Activated CD4-positive, alpha-beta T cell treated with anti-CD3 and anti-CD28 coated beads for 24 hours (primary cell): ENCODE measurements at places on chromosomes 12 and 14.

DNA sequence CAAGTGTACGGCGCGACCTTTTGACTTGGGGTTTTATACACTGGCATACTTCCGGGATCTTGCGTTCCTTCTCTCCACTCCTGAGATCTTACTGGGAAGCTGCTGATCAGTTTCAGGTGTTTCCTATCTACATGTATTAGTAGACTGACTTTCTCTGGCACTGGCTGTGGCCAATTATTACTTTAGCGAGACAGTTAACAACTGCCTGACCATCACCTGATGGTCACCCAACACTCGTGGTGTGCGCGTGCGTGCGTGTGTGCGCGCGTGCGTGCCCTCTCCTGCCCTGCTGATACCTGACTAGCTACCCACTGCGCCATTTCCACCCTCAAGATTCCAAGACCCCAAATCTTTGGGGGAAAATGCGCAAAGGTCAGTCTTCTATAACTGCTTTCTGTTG is 249.9 kb downstream of the AEBP2 start:
- DNase-seq, result no peak

DNA sequence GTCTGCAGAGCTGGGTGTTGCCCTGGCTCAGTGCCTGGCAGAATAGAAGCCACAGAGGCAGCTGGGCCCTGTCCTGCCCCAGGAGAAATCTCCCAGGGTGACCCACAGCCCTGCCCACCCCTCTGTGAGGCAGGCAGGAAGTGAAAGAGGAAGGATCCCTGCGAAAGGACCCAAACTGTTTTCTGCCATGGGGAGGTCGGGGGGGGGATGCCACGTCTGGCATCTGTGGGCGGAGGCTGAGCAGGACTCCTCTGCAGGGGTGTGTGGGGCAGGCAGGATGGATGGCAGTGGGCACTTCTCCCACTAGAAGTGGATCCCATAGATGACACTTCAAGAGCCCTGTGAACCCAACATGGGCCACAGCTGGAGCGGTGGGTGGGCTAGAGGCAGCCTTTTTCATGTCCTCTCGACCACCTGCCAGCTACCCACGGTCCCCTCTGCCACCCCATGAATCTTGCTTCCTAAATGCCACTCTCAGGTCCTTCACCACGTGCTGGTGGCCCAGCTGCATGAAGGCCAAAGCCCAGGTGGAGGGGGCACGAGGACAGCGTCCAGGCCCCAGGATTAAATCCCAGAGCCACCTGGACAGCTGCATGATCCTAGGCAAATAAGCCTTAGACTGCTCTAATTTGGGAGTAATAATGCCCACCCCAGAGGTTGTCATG is 3.6 kb downstream of the PAPLN start:
- no peak for DNase-seq

DNA sequence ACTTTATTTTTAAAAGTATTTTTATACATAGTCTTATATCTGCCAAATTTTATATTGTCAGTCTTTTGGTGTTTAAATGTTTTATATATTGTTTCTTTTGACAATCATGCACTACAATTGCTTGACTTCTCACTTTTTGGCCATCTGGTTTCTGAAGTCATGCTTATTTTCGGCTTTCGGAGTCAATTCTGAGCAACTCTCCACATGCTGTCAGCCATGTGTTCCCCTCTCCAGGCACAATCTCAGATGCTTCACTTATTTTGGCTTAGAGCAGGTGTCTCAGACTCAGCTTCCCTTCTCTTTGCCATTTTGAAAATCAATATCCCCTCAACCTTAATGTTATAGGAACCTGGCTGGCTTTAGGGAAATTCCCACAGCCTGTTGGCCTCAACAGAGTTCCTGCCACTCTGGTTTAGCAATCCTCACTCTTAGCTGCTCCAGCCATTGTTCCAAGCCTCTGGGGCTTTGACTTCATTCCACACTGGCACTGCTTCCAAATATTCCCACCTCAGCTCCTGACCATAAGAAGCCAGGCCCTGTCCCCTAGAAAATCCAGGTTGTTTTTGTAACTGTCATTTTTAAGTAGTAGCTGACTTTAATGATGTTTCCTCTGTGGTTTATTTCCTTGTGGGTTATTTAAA is 125.5 kb upstream of the FAR2 start:
- no peak for DNase-seq

GRCh38 chr12:32558903-32559302 is 120.2 kb upstream of the DNM1L start:
- DNase-seq, result no peak

- no peak for DNase-seq
These were observed 212.8 kb downstream of the CACNA1C start for GRCh38 chr12:2265461-2266167.

DNA sequence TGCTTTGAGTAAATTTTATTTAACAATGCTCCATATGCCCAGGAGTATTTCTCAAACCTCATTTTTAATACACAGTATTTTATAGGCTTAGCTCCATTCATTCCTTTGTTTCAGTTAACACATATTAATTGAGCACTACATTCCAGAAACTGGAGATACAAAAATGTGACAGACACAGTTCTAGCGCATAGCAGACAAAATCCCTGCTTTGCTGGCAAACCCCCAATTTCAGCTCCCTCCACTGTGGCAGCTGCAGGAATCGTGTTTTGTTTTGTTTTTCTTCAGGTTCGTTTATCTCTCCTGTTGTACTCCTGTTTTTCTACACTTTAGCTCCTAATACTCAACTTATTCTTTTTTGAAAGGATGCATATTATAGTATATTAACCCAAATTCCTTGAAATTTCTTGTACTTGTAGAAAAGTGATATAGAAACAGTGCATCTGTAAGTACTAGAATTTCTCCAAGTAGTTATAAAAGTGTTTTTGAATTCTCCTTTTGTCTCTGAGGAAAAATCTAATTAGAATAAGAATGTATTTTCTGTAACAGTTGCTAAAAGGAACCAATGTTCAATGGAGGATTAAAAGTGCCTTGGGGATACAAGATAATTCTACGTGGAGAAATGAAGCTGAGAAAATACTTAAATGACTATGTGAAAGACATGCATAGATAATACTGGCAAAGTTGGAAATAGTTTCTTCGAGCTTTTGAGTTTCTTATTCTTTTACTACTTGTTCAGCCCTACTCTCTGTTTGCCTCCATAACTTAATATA is 6.4 kb upstream of the RAB21 start:
- DNase-seq, result no peak

DNA sequence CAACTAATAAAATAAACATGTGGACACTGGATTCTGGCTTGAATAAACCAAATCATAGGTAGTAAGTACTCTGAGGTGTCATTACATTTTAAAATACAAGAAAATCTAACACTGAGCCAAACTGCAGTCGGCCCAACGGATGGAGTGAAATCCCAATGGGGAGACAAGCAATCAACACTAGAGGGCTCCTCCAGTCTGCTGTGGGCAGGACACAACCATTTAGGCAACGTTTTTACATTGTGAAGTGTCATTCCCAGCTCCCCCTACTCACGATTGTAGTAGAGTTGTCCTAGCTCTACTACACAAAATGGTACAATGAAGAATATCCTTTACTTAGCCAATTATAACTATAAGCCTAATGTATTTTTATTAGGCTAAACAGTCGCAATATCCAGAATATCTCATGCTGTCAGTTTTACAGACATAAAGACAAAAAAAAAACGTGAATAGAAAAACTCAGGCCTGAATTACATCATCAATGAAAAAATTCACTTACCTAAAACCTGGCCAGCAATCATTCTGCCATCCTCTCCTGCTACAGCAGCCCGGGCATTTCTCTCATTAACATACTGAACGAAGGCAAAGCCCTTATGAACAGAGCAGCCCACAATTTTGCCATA is 35.7 kb downstream of the HNRNPC start:
- DNase-seq, result no peak

DNA sequence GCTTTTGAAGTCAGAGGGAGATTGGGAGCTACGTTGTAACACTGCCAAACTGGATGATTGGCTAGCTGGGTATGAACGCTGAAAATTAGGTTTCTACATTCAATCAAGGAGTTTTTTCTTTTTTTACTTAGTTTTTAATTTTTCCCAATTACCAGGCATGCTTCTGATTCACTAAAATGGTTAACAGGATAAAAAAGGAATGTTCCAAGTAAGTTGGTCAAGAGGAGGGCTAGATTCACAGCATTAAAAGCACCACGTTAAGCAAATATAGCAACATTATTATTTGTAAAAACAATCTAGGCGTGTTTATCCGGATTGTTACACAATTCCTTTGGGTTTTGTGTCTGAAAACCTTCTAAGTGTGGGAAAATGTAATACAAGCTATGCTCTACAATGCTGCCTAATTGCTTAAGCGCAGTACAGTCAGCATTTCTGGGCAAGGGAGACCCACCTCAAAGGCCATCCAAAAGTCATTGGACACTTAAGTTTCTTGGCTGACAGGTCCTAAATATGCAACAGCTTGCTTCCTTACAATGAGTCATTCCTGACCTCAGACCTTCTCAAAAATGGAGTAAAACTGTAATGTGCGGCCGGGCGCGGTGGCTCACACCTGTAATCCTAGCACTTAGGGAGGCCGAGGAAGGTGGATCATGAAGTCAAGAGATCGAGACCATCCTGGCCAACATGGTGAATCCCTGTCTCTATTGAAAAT is 1.2 kb downstream of the RPLP0 start:
- DNase-seq, result no peak

GRCh38 chr14:51818748-51819380 is 41.5 kb upstream of the GNG2 start:
- DNase-seq, result no peak

DNA sequence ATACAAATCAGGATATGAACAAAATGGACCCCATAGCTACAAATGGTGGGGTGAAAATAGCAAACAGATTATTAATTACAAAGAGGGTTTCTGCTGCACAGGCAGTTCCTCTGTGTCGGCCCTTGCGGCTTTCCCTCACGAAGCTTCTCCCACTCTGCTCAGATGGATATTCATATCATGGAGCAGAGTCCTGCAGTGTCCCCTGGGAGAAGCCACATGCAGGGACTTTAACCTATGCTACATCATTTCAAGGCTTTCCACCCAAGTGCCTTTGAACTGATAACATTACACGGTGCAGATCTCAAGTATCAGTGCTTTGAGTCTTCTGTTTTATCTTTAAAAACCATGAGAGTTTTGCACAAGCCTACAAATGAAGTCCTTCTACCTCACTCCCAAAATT is 229.1 kb downstream of the PPM1H start:
- DNase-seq, result no peak

DNA sequence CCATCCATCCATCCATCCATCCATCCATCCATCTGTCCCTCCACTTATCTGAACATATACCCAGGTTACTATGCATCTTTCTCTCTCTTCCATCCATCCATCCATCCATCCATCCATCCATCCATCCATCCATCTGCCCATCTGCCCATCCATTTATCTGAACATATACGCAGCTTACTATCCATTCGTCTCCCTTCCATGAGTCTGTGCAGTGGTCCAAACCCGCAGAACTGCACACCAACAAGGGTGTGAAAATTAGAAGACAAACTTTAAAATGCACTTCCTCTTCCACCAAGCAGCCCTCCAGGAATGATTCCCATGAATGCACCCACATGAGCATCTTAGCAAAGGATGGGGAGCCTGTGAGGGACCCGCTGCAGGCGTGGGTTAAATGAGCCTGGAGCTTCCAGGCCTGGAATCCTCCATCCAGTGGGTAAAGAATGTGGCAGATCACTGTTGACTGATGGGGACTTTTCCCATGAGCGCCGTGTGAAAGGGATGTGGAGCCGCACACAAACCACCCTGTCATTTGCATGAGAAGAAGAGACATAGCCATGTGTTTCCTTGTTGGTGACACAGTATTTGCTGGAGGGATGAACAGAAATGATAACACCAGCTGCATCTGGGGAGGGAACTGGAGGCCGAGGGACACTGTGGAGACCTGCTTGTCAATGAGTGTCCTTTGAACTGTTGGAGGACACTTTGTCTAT is 376.6 kb downstream of the ADGRD1 start:
- no peak for DNase-seq

GRCh38 chr12:113727651-113728061 is 238.5 kb downstream of the RBM19 start:
- DNase-seq, result no peak

DNA sequence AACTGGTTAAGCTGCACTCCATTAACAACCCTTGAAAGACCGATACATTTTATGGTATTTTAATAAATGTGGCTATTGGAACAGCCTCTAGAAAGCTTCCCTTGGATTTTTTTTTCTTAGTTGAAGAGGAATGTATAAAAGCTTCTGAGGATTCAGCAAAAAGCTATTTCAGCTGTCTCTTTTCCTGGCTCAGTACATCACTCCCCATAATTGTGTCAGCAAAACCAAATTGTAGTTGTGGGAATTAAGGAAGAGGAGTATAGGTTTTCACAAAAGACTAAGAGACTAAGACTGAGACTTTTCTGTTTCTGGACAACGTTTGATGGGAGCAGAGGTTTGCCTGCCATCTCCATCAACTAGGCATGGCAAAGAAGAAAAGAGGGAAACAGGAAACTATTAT is 106.5 kb downstream of the C12orf50 start:
- no peak for DNase-seq
